GM12878 (cell line): ENCODE measurements at places on chromosomes 6 and 20.

GRCh38 chr6:141922898-141923297, 209.8 kb upstream of the GJE1 start:
- DNase-seq = no peak
- no peak overlapping the region for H3K4me3 ChIP-seq
- H3K27ac ChIP-seq = no peak overlapping the region
- no peaks in the 10 kb centered on the region for H3K27me3 ChIP-seq

DNA sequence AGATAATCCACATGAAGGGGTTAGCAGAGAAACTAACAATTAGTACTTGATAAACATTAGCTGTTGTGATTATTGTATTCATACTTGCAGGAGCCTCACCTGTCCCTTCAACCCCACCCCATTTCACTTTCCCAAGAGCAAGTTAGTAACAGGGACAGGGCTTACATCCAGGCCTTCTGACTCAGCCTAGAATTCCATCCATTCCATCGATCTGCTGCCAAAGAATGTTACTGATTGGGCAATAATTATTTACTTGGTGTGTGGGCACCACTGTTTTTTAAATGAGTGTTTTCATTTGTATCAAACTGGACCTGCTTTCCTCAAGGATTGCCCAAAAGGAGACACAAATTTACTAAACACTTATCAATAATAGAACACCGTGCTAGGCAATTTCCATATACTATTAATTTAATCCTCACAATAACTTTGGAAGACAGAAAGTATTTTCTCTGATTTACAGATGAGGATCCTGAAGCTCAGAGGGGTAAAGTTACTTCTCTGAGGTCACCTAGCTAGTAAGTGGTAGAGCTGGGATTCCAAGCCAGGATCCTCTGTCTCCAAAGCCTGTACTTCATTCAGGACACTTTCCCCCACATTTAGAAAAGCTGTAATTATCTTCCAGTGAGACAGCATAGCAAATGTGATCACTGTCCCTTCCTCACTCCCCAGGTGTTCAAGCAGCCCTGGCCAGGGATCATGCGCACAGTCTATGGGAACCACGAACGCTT, 32.8 kb downstream of the GSS start:
- no peaks in the 10 kb centered on the region for H3K27me3 ChIP-seq
- no peaks in the 10 kb centered on the region for H3K4me1 ChIP-seq
- no peaks in the 10 kb centered on the region for H3K36me3 ChIP-seq
- H3K4me3 ChIP-seq = no peak overlapping the region

DNA sequence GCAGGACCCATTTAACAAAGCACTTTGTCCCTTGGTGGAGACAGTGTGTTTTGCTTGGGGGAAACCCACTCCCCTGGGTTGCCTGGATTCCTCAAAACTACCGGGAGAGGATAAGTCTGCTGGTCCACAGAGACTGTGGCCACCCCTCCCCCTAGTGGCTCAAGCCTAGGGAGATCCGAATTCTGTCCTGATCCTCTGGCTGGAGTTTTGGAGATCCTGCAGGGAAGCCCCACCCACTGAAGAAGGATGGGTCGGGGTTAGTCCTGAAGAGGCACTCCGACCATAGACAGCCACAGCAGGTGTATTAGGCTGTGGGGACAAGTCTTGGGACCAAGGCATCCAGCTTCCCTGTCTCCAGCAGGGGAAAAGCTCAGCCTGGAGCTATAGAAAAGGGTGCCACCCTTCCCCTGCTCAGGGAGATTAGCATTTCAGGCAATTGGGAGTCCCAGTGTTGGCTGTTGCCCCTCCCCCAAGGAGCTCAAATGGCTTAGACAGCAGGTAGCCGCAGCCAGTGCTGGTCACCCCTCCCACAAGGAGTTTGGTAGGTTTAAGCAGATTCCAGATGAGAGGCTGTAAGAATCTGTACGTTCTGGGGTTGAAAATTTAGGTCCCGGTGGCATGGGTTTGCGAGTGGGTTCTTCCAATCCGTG, 750.0 kb downstream of the TBC1D32 start:
- no peak overlapping the region for H3K4me3 ChIP-seq
- no peak for DNase-seq
- no peaks in the 10 kb centered on the region for H3K27me3 ChIP-seq
- no peaks in the 10 kb centered on the region for H3K36me3 ChIP-seq
- H3K27ac ChIP-seq = no peak overlapping the region

GRCh38 chr6:14309516-14309915, 191.9 kb downstream of the CD83 start:
- H3K27ac ChIP-seq = no peak overlapping the region
- peaks cover 9% of the 10 kb centered on the region for H3K4me1 ChIP-seq
- no peaks in the 10 kb centered on the region; the same call in 1 of the 2 replicates for H3K27me3 ChIP-seq
- no peak overlapping the region for H3K4me3 ChIP-seq
- DNase-seq = no peak
